Stimulated activated CD4-positive, alpha-beta T cell treated with anti-CD3 and anti-CD28 coated beads, Interleukin-2, amount 100 ng/mL, for 24 hours (primary cell): ENCODE measurements at places on chromosomes 1 and 21.

- peak; percentile 27 for DNase-seq
Observed at GRCh38 chr21:29265690-29266479, 32.8 kb upstream of the BACH1 start.

- no peak for DNase-seq
Observed at GRCh38 chr1:170967042-170967910, 31.9 kb downstream of the MROH9 start.

- DNase-seq, result no peak
Observed at GRCh38 chr1:202210385-202210784, 16.8 kb downstream of the LGR6 start.

GRCh38 chr1:50873458-50874187 lies 86.4 kb downstream of the FAF1 start:
- peak; percentile 74 for DNase-seq

DNA sequence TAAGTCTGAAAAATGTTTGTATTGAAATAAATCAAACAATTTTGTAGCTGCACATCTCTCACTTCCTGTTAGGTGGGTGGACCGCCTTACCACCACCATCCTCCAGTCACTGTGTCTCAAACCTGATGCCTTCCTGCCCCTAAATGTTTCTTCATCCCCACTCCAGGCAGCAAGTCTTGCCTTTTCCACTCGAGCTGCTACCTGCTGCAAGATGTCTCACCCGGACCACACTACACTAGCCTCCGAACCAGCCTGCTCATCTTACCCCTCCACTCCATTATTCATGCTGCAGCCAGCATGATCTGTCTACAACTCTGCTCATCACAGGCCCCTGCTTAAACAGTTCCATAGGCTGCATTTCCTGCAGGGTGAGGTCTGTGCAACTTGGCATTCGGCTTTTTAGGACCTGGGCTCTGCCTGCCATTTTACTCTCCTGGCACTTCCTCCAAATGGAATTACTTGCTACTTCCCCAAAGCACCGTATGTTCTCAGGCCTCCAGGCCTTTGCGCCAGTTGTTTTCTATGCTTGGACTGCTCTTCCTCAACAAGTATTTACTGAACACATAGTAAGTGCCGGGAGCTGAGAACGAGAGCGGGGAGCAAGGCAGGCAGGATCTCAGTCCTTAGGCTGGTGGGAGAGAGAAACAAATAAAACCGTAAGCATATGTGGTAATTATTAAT lies 5.2 kb upstream of the SF3A3 start:
- DNase-seq, result no peak

- DNase-seq, result peak; percentile 57
Observed at GRCh38 chr1:21622466-21623315, 46.5 kb downstream of the RAP1GAP start.

- peak; percentile 31 for DNase-seq
Observed at GRCh38 chr1:152533327-152533938, 19.2 kb downstream of the CRCT1 start.

DNA sequence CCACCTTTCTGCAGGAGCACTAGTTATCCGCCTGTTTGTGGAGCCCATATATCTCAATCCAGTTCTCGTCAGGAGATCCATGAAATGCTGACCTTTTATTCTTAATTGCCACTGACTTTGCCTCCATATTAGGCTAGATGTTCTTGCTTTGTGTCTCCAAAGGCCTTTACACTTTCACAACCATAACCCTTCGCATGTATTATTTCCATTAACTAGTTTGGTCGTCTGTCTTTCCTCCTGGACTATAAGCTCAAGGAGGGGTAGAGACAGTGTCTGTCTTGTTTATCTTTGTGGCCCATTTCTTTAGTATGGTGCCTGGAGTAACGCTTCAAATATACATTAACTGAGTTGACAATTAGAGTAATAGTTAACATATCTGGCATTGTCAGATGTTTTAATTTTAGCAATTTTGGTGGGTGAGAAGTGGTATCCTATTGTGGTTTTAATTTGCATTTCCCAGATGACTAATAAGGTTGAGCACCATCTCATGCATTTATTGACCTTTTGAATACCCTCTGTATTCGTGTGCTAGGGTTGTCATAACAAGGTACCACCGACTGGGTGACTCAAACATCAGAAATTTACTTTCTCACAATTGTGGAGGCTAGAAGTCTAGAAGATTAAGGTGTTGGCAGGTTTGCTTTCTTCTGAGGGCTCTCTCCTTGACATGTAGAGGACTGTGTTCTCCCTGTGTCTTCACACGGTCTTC lies 21.7 kb upstream of the IL12RB2 start:
- DNase-seq, result no peak

DNA sequence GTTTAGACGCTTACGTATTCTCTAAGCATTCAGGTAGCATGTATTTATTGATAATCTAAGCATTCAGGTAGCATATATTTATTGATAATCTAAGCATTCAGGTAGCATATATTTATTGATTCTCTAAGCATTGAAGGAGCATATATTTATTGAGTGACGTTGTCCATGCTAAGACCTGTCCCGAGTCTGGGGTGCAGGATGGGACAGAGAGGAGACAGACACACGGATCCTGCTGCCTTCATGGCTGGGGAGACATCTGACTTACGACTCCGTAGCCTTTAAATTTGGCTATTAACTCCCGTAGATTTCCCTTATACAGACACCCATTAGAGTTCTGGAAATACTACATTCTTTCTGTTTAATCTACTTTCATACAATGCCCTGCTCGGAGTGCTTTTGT lies 982 bp downstream of the SCCPDH start:
- no peak for DNase-seq

DNA sequence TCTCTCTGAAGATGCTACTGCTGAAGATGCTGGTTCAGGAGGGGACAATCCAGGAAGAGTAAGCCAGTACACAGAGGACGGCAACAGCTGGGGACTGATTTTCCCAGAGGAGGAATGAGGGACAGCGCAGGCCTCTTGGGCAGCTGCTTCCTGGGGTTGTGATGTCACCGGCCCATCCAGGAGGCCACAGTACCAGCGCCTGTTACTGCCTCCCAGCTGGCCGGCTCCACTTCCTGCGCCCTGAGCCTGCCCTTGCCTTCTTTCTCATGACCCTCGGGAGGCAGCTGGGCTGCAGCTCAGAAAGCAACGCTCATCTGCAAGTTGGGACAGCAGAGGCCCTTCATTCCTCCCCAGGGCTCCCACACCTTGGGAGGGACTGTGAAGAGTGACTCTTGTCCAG lies 21.9 kb upstream of the ID3 start:
- no peak for DNase-seq

DNA sequence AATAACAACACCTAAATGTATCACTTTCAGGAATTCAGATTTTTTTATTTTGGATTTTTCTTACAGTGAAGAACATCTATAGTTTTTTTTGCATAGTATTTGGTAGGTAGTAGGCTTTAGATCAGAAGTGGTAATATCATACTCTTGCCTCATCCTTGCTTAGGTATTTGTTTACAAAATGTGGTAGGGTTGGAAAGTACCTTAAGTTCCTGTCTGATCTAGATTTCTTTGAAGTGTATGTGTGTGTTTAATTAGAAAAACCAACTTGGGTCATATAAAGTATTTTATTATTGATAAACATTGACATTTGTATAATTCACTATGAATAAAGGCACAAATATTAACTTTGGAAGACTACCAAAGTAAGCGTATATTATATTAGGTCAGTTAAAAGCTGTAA lies 85.3 kb upstream of the GPR88 start:
- DNase-seq, result no peak

- peak; percentile 57 for DNase-seq
Observed at GRCh38 chr1:116667575-116668105, at the start of gene IGSF3. Gene IGSF3 (minus strand): TSS chr1:116667733. CDS start chr1:116666326, 1,407 bp downstream.

- no peak for DNase-seq
Observed at GRCh38 chr1:63454269-63454668, 68.8 kb downstream of the ITGB3BP start.

GRCh38 chr1:192889082-192889481 lies 80.2 kb downstream of the RGS2 start:
- DNase-seq, result no peak

GRCh38 chr1:220592714-220593113 lies 64.8 kb downstream of the MARK1 start:
- DNase-seq, result no peak

DNA sequence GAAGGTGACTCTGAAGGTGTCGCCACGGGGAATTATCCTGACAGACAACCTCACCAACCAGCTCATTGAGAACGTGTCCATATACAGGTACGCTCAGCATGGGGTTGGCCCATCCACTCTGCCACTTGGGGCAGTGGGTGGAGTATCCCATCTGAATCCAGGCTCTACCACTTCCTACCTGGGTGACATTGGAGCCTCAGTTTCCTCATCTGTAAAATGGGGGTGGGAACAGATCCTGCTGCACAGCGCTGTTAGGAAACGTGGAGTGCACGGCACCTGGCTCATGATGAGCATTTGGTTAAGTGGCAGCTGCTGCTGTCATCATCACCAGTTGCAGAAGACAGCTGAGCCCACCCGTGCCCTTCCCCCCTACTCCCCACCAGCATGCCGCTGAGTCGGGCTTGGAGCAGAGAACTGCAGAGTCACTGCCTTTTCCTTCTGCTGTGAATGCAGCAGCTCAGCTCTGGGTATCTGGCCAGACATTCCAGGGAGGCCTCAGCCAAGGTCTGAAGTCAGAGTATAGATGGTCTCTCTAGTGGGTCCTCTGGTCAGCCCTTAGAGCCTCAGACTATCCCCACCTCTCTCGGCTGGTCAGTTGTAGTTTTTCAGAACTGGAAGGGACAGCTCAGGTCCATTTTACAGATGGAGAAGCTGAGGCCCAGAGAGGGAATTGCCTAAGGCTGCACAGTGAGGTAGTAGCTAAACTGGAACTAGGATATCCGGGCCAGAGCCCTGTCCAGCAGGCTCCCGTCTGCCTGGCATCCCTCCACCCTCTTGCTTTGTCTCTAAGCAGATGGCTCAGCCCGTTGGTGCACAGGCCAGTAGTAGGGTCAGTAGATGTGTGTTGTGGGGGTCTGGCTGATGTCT lies 11.7 kb downstream of the LDLRAP1 start:
- no peak for DNase-seq

DNA sequence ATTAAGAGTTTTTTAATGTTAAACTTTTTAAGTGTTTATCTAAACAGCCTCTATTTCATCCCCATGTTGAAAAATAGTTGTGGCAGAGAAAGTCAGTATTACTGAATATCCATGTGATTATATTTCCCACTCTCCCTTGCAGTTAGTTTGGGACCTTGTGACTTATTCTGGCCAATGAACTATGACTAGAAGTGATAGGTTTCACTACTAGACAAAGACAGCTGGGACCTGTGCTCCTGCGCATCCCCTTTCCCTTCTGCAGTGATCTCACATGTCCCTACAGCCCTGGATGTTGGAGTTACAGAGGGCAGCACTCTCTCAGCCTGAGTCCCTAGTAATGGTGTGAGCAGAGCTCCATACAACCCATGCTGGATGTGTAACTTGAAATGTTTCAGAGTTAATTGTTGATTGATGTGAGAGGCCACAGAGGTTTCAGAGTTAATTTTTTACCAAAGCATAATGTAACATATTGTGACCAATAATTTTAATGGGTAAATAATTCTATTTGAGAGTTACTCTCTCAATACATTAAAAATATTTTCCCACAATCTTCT lies 18.7 kb upstream of the SAMD13 start:
- DNase-seq, result no peak

DNA sequence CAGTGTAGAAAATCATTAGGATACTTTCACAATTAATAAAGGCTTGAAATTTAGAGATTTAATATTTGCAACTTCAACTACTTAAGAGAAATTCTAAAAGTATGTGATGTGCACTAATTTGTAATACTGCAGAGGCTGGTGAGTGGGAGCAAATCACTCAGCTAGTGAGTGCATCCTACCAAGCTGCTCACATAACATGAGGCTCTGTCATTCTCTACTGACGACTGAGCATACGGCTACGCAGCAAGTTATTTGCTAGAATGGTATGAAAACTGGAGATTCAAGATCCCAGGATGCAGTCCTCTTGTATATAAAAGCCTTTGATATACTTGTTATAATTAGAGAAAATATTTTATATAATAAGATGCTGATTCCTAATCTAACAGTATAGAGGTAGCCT lies 90.1 kb downstream of the ATP1B1 start:
- no peak for DNase-seq

DNA sequence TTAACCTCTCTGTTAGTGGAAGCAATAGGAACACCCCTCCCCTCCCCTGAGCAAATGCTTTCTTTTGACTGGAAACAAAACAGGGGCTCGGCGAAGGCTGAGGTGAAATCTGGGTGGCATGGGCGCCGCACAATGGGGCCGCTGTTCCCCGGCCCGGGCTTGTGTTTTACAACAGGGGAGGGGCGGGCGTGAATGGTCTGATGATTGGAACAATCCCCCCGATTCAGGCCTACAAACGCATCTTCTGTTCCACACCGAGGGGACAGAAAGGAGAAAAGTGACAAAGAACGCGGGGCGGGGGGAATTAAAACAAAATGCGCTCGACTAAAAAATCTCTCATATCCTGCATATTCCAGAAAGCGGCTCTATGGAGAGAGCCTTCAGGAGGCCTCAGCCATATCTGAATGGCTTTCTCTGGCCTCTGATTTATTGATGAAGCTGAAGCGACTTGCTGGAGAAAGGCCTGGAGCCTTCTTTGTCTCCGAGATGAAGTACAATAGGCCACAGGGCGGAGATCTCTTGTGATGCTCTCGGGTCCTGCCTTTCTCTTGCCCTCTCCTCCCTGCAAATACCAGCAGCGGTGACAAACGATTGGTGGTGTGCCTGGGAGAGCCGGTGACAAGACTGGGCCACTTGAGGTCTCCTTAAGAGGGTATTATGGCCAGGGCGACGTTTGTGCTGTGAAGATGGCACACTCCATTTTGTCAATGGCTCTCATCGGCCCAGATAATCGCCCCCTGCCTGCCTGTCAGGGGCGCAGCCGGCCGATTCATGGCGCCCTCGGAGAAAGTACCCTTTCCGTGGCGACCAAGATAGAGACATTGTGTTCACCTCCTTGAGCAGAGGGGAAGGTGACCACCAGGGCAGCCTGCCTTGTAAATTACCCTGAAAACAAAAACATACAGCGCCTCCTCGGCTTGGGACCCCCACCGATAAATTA lies 47.1 kb upstream of the OLIG2 start:
- no peak for DNase-seq

- DNase-seq, result peak; percentile 69
Observed at GRCh38 chr1:28208818-28209441, 23.9 kb downstream of the DNAJC8 start.
